ENCODE measurements at places on chromosomes 5 and 9.

- no peak for DNase-seq
Measured at GRCh38 chr5:141880961-141881801, 3.0 kb upstream of the PCDH1 start.

DNA sequence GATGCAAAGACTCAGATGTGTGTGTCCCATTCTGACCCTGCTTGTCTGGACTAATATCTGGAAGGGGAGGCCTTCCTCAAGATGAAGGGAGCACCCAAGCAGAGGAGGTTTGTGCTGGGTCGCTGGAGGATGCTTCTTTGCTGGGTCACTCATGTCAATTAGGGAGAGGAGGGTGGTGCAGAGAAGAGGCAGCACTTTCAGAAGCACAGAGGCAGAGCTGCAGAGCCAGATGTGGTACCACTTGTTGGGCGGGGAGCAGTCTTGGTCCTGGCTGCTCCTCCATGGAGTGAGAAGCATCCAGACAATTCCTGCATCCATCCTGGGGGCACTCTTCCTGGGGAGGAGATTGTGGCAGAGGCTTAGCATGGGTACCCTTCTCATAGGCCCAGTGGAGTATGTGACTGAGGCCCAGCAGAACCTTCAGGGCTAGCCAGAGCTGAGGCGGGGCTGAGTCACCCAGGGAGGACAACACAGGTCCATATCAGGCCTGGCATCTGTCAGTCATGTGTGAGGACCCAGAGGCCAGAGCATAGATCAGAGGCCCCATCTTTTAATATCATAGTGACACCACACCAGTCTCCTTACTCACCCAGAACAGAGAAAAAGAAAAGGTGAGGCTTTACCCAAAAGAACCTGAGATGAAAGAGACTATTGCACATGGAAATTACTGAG lies 59.8 kb downstream of the TNFSF15 start:
- no peak for DNase-seq

GRCh38 chr5:139734539-139734916 lies 61.1 kb upstream of the PSD2 start:
- DNase-seq, result no peak

DNA sequence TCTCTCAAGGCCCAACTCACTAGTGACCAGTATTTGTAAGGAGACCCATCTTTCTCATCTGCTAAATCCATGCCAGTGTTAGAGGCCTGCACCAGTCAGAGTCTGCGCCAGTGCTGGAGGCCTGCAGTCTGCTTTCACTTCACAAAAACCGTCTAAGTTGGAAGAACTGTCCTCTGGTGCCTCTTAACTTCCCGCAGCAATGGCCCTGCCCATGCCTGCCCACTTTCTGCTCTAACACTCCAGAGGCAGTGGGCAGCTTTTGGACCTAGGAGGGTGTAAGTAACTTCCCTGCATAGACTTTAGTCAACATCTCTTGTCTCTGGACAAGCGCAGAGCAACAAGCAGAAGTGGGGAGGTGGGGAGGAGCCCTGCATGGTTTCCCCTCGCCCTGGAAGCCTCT lies 152.9 kb downstream of the AUH start:
- DNase-seq, result no peak

DNA sequence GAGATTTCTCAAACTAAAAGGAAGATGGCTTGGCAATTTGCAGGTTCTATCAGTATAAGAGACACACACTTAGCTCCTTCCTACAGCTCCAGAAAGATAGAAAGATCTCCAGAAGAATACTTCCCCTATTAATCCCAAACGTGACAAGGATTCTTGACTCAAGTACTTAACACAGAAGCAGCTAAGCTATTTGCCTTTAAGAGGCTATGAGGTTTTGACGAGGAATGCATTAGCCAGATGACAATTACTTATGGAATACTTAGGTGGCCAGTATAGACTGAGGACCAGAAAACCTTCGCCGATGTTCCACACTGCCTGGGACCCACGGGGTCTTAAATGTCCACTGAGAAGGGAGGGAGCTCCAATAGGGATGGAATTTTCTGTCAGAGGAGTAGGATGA lies 340.5 kb upstream of the KIF2A start:
- DNase-seq, result no peak

GRCh38 chr5:90689064-90689463 lies 130.5 kb downstream of the ADGRV1 start:
- no peak for DNase-seq

- DNase-seq, result no peak
Measured at GRCh38 chr9:34573599-34574325, 15.8 kb downstream of the CNTFR start.

DNA sequence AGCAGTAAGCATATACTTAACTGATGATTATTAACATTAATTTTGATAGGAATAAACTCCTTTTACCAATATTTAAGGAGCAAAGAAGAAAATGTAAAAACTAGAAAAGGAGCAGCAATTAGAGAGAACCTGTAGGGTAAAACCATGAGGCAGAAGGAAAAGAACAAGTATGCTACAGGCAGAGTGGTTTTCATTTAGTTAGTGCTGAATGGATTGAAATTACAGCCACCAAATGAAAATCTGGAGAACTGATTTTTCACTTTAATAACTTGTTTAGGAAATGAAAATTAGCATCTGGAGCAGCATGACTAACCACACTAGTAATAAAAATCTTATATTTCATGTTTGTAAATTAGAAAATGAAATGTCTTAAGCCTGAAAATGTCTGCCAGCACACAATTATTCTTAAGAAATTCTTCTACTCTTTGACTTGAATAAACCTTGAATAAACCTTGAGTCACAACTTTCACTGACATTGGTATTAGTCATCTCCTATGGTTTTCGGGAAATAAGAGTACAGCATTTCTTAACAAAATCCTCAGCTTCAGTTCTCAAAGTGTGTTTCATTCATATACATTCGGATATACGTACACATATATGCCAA lies 1504.9 kb upstream of the C9orf72 start:
- no peak for DNase-seq

- no peak for DNase-seq
Measured at GRCh38 chr9:109139851-109140250, 20.1 kb upstream of the TMEM245 start.

DNA sequence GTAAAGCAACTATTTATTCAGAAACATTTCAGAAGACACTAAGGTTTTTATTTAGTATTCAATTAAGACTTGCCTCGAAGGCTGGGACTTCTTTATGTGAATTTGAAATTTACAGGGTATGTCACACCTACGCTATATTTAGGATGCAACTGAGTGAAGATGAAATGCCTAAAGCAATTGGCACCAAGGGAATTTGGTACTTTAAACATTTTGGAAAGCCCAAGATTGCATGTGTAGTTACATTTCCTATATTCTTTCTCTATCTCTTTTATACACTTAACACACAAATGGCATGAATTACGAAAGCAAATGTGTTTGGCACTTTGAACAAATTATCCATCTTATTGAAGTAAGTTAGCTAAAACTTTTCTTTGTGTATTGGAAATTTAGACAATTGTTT lies 633.3 kb downstream of the PDE4D start:
- no peak for DNase-seq

- no peak for DNase-seq
Measured at GRCh38 chr9:135604437-135605237, 34.7 kb downstream of the GLT6D1 start.

GRCh38 chr5:36692791-36693763 lies 86.7 kb downstream of the SLC1A3 start:
- DNase-seq, result peak; percentile 90

DNA sequence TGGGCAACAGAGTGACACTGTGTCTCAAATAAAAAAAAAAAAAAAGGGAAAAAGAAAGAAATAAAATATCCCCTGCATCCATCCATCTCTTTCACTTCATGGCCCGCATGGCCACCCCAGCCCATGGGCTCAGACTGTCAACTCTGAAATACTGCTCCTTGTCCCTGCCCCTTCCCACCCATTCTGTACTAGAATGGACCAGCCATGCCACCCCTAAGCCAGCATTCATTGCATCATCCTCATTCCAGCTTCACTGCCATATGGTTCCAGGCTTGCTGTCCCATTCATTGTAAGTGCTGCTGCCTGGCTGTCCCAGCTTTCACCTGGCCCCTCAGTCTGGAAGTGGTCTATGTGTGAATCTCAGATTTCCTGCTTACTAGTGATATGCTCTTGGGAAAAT lies 46.2 kb downstream of the SPRY4 start:
- DNase-seq, result no peak

- no peak for DNase-seq
Measured at GRCh38 chr9:110047955-110048402, 160.0 kb downstream of the C9orf152 start.

DNA sequence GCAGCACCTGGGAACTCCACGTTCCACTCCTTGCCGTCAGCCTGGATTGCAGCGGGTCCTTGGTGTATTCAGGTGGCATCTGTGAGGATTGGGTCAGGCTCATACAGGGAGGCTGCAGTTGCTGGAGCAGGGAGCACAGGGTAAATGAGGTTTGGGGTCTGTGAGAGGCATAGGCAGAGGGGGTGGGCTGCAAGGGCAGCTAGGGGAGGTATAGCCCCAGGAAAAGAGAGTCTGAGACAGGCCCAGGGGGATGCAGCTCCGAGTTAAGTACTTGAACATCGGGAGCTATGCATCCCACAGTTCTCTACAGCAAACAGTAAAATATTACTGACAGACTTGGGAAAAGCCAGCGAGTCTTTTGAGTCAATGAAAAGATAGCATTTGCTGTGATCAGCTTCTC lies 101.6 kb downstream of the TRIO start:
- no peak for DNase-seq

- DNase-seq, result no peak
Measured at GRCh38 chr9:73402081-73403028, 250.7 kb downstream of the ANXA1 start.

DNA sequence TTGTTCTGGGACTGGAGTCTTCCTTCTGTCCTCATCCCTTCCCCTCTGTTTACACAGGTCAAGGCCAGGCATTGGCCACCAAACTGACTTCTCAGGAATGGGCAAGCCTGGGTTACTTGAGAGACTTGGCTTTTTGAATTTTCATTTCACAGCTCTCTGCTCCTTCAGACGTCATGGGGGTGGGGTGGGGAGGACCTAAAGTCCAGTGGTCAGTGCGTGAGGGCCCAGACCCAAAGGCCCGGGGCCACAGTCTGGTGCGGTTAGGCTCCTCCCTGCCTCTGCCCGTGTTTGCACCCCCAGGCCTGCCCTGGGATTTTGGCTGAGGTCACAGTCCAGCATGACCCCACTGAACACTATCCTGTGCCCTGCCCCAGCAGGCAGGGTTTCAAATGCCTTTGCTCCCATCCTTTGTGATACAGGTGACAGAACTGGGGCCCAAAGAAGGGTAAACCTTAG lies 4.1 kb upstream of the CXXC5 start:
- no peak for DNase-seq

- DNase-seq, result peak; percentile 80
Measured at GRCh38 chr5:54455413-54456157, at the start of gene HSPB3. HSPB3 (plus strand) TSS chr5:54455699; CDS start chr5:54455790, 91 bp downstream.

DNA sequence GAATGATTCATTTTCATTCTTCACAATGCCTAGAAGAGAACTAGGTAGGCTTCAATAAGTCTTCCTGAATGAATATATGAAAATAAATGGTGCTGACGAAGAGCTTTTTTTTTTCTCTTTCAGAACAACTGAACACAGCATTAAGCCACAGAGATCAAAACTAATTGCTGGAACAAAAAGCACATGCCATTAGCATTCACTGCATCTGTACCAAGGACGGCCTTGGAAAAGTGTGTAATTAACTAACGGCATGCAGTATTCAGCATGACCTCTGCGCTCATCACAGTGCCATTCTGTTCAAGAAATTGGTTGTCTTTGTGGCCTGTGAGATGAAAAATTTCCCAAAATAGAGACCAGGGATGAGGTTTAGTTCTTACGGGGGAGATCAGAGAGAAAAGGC lies 99.3 kb downstream of the NUDT12 start:
- DNase-seq, result no peak

DNA sequence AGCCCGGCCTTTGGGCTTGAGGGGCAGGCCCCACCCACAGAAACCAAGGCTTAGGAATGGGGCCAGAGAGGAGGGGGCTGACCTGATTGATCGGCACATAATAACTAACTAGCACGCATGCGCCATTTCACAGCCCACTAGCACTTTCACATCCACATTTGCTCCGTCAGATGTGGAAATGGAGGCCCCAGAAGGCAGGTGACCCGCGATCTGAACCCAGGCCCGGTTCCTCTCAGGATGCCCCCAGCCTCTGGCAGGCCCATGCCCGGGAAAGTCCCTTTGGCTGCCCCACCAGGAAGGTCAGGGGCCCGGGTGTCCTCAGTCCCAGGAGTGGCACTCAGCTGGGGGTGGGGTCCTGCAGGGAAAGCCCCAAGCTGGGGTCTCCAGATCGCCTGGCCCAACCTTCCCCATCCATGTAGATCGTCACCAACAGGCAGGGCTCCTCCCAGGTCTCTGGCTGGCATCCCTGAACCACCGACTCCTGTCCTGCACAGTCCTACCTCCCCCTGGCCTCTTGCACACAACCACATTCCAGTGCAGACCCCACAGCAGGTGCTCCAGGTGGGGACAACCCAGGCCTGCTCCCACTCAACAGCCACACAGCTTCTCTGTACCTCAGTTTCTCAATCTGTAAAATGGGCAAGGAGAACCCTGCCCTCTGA lies 46.7 kb downstream of the VAV2 start:
- DNase-seq, result no peak

DNA sequence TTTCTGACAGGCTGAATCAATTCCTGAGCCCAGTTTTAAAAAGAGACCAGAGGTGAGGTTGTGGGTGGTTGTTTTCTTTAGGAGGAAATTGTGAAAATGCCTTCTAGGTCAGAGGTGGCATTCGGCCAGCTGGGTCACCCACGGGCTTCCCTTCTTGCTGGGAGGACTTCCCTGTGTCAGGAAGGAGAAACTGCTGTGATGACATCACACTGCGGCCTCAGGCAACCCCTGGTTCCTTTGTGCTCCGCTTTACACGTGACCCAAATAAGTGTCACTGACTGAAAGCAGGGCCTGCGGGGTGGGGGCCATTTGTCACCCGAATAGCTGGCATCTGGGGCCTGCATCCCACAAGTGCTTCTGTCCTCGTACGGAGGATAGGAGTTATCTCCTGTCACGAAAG lies 39.7 kb downstream of the FABP6 start:
- DNase-seq, result peak; percentile 21

GRCh38 chr5:68242743-68243142 lies 27.2 kb downstream of the PIK3R1 start:
- DNase-seq, result no peak

- peak; percentile 45 for DNase-seq
Measured at GRCh38 chr9:77598524-77598923, 49.6 kb downstream of the GNA14 start.

DNA sequence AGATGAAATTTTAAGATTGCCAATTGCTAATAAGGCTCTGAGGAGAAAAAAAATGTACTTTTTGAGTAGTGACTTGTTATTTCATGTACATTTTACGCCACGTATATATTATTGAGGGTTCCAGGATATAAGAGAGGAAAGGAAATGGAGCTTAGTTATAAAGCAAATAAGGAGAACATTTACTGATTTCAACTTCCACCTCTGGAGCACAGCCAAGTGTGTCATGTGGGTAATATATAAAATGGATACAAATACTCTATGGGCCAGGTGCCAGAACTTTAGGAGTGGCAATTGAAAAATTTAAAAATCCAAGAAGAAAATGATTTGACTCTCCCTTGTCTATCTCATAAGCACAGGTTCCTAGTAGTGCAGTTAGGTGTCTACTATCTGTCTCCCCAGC lies 45.0 kb upstream of the VLDLR start:
- DNase-seq, result no peak
